ENCODE measurements at places on chromosomes 16 and 17.

GRCh38 chr17:56185491-56186221 lies 32.4 kb downstream of the ANKFN1 start:
- DNase-seq: no peak

- no peak for DNase-seq
Measured at GRCh38 chr16:88939245-88939971, 37.6 kb downstream of the CBFA2T3 start.

- DNase-seq: no peak
Measured at GRCh38 chr16:86892509-86892908, 314.2 kb downstream of the FOXL1 start.

DNA sequence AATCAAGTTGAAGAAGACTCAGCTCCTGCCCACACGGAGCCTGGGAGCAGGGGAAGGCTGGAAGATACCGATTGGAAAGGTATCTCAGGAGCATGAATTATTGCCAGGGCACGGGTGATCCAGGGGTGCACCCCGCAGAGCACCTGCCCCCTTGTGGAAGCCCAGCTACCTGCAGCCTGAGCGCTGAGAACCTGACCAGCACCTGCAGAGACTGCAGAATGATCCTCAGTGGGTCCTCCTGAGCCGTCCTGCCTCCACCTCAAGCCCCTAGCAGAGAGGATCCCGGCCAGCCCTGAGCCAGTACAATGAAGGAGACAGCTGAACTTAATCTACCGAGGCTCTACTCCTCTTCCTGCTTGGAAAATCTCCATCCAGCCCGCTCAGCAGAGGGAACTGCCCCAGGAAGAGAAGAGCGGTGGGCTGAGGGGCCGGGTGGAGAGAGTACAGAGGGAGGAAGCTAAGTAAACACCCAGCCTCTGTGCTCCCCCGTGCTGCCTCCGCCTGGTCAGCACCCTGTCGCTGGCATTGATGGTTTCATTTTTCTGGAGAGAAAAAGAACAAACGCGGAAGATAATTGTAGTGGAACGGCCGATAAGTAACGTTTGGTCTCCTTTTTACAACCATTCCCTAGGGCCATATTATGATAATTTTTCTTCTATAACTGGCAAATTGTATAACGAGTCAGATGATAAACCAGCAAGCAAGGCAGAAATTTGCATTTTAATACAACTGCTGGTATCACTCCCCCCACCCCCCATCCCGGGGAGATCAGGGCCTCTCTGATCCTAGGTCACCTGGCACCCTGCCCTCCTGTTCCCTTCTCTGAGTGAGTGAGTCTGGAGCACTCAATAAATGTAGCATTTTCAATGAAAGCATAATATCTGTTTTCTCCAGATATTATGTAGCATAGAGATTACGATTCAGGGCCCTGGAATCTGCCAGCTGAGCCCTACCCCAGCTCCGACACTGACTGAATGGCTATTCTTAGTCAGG lies 204.5 kb upstream of the RPL38 start:
- DNase-seq: peak; percentile 69

- no peak for DNase-seq
Measured at GRCh38 chr17:68456339-68457167, 743 bp downstream of the WIPI1 start.

- DNase-seq: no peak
Measured at GRCh38 chr16:2936436-2937011, 24.8 kb downstream of the FLYWCH1 start.

All from activated naive CD4-positive, alpha-beta T cell (primary cell).